ENCODE measurements at places on chromosomes 4 and X. TPM values are rescaled to one million over a fixed set of nuclear protein-coding genes. Genes with fewer than 3 reads are reported as not detected.

GRCh38 chrX:109481986-109482385, at the start of gene GUCY2F:
Gene GUCY2F, minus strand, starts transcription at chrX:109482086. Its CDS starts 6,150 bp downstream, at chrX:109475936.
- H3K4me1 ChIP-seq, result no peaks in the 10 kb centered on the region
- H3K27me3 ChIP-seq, result no peaks in the 10 kb centered on the region
- H3K36me3 ChIP-seq, result no peaks in the 10 kb centered on the region

Gene NPY5R
- not detected for total RNA-seq

Gene SYTL4
- 0.20 TPM for total RNA-seq

DNA sequence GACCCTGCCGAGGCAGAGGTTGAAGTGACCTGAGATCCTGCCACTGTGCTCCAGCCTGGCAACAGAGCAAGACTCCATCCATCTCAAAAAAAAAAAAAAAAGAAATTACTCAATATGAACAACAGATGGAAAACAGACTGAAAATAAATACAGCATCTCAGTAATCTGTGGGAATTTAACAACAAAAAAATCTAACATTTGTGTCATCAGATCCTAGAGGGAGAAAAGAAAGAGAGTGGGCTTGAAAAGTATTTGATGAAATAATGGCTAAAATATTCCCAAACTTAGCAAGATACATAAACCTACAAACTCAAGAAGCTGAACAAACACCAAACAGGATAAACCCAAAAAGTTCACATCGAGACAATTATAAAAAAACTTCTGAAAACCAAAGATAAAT, 84.7 kb downstream of the CENPC start:
- peaks cover 2% of the 10 kb centered on the region for H3K4me1 ChIP-seq
- H3K27me3 ChIP-seq, result no peaks in the 10 kb centered on the region
- peak overlapping the region; percentile 11 for H3K27ac ChIP-seq
- no peak for DNase-seq

Gene LANCL3
- 0.45 TPM for total RNA-seq

Gene ARHGAP36
- total RNA-seq, result not detected

Gene ZAR1
- not detected for total RNA-seq

DNA sequence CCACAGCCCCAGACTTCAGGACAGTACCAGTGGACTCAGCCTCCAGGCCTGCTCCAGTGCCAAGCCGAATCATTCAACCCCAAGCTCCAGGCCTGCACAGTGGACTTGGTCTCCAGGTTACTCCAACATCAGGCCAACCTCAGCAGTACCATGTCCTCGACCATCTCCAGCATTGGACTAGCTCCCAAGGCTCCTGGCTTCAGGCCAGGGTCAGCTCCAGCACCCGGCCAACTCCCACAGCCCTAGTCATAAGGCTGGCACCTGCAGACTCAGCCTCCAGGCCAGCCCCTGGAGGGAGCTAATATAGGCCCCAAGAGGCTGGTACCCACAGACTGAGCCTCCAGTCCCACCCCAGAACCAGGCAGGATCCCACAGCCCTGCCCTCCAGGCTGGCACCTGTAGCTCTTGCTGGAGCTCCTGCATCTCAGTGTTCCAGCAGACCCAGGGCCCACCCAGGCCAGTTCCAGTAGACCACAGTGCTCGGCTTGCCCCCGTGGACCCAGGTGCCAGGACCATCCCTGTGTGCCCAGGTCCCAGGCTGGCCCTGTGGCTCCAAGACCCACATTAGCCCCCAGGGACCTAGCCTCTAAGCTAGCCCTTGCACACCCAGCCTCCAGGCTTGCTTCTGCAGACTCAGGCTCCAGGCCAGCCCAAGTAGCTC, 25.6 kb downstream of the ZMAT1 start:
- no peaks in the 10 kb centered on the region for H3K27me3 ChIP-seq
- no peak overlapping the region for H3K27ac ChIP-seq
- H3K36me3 ChIP-seq, result peaks cover 2% of the 10 kb centered on the region
- no peaks in the 10 kb centered on the region for H3K4me1 ChIP-seq
- H3K4me3 ChIP-seq, result no peak overlapping the region
- DNase-seq, result no peak

Gene F8A2
- not detected for total RNA-seq

- peaks cover 8% of the 10 kb centered on the region for H3K4me1 ChIP-seq
- no peak overlapping the region for H3K27ac ChIP-seq
- peaks cover 3% of the 10 kb centered on the region for H3K36me3 ChIP-seq
- H3K27me3 ChIP-seq, result no peaks in the 10 kb centered on the region
- no peak for DNase-seq
- no peak overlapping the region for H3K4me3 ChIP-seq
Observed at GRCh38 chr4:17647927-17648326, 33.5 kb downstream of the MED28 start.

DNA sequence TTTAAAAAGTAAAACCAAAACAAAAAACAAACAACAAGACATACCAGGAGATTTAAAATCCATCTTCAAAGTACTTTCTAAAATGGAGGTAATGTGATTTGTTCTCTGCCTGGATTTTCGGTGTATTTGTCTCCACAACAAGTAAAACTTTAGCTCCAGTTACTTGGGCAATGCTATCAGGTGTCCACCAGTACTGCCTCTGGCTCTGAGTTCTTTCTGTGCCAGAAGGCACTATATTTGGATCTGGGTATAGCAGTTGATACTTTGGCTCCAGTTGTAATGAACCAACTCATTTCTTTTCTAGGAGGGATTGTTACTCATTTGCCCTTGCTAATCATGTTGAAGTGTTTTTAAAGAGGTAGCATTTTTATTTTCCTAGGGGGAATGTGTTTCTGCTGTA, 9.5 kb upstream of the PDLIM5 start:
- no peak overlapping the region for H3K27ac ChIP-seq
- H3K27me3 ChIP-seq, result peaks cover 14% of the 10 kb centered on the region
- H3K4me1 ChIP-seq, result peaks cover 3% of the 10 kb centered on the region
- H3K36me3 ChIP-seq, result peaks cover 2% of the 10 kb centered on the region
- no peak overlapping the region for H3K4me3 ChIP-seq

- no peak overlapping the region for H3K27ac ChIP-seq
- H3K27me3 ChIP-seq, result no peaks in the 10 kb centered on the region
- no peak overlapping the region for H3K4me3 ChIP-seq
- H3K4me1 ChIP-seq, result no peaks in the 10 kb centered on the region
- DNase-seq, result no peak
Observed at GRCh38 chrX:85109235-85109634, 105.6 kb downstream of the APOOL start.

DNA sequence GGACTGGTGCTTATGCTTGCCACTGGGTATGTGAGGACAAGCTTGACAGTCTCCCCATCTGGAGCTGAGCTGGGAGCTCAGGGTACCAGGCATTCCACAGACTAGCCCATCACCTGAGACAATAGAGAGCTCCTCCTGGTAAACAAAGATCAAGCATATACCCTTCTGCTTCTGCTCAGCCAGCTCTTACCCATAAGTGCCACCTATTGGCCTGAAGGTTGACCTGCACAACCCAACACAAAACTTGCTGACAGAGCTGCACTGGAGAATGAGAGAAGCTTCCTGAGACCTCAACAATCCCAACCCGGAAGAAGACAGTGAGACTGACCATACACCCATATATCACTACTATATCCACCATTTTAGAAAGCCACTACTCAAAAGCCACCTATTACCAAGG, 1049.2 kb upstream of the INTU start:
- no peaks in the 10 kb centered on the region for H3K27me3 ChIP-seq
- H3K4me3 ChIP-seq, result no peak overlapping the region
- no peaks in the 10 kb centered on the region for H3K36me3 ChIP-seq
- H3K27ac ChIP-seq, result no peak overlapping the region

Gene TDO2
- total RNA-seq, result not detected

Gene CDS1
- 0.76 TPM for total RNA-seq

- peaks cover 92% of the 10 kb centered on the region for H3K27me3 ChIP-seq
- no peak overlapping the region for H3K4me3 ChIP-seq
- H3K4me1 ChIP-seq, result peaks cover 7% of the 10 kb centered on the region
- no peak for DNase-seq
- H3K36me3 ChIP-seq, result peaks cover 4% of the 10 kb centered on the region
Observed at GRCh38 chr4:13536607-13537006, 7.7 kb downstream of the NKX3-2 start.

DNA sequence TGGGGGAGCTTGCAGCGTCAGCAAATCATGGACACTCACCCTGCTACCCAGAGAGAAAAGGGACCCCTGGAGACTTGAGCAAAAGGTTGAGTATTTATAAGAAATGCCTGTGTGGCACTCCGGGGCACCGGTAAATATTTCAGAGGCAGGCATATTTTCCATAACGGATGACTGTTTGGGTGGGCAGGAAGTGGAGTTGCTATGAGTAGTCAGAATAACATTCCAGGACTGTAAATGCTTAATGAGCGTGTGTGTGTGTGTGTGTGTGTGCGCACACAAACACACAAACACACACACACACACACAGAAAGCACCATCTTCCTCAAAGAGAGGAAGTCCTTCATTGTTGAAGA, 74.6 kb downstream of the MXRA5 start:
- peaks cover 3% of the 10 kb centered on the region for H3K36me3 ChIP-seq
- H3K4me3 ChIP-seq, result no peak overlapping the region
- no peaks in the 10 kb centered on the region for H3K4me1 ChIP-seq
- DNase-seq, result no peak
- no peak overlapping the region for H3K27ac ChIP-seq
- no peaks in the 10 kb centered on the region for H3K27me3 ChIP-seq

GRCh38 chr4:112418092-112418491, 97.9 kb downstream of the NEUROG2 start:
- no peak overlapping the region for H3K4me3 ChIP-seq
- H3K27ac ChIP-seq, result no peak overlapping the region
- H3K4me1 ChIP-seq, result no peaks in the 10 kb centered on the region
- no peak for DNase-seq
- peaks cover 8% of the 10 kb centered on the region for H3K36me3 ChIP-seq

- no peaks in the 10 kb centered on the region for H3K4me1 ChIP-seq
- no peak for DNase-seq
- no peak overlapping the region for H3K27ac ChIP-seq
- no peaks in the 10 kb centered on the region for H3K36me3 ChIP-seq
- H3K4me3 ChIP-seq, result no peak overlapping the region
Observed at GRCh38 chr4:16457944-16458343, 231.7 kb upstream of the TAPT1 start.

Gene SSX4B
- not detected for total RNA-seq

- H3K27me3 ChIP-seq, result no peaks in the 10 kb centered on the region
- no peak overlapping the region for H3K27ac ChIP-seq
- no peak overlapping the region for H3K4me3 ChIP-seq
- no peaks in the 10 kb centered on the region for H3K4me1 ChIP-seq
Observed at GRCh38 chr4:186765673-186766546, 42.3 kb upstream of the FAT1 start.

- no peak overlapping the region for H3K4me3 ChIP-seq
- no peak for DNase-seq
- no peaks in the 10 kb centered on the region for H3K4me1 ChIP-seq
- H3K36me3 ChIP-seq, result no peaks in the 10 kb centered on the region
- H3K27me3 ChIP-seq, result no peaks in the 10 kb centered on the region
- no peak overlapping the region for H3K27ac ChIP-seq
Observed at GRCh38 chr4:23902222-23902804, 12.5 kb upstream of the PPARGC1A start.

DNA sequence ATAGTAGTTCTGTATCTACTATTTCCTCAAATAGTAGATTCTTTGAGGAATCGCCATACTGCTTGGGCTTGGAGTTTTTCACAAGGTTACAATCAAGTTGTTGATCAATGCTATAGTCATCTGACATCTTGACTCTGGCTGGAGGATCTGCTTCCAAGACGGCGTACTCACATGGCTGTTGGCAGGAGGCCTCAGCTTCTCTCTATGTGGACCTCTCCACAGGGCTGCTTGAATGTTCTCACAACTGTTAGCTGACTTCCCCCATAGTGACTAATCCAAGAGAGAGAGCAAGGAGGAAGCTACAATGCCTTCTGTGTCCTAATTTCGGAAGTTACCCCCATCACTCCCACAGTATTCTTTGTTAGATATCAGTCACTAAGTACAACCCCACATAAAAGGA, 10.3 kb downstream of the EGFL6 start:
- no peaks in the 10 kb centered on the region for H3K36me3 ChIP-seq
- no peak overlapping the region for H3K4me3 ChIP-seq
- H3K27me3 ChIP-seq, result no peaks in the 10 kb centered on the region
- DNase-seq, result no peak
- no peak overlapping the region for H3K27ac ChIP-seq

DNA sequence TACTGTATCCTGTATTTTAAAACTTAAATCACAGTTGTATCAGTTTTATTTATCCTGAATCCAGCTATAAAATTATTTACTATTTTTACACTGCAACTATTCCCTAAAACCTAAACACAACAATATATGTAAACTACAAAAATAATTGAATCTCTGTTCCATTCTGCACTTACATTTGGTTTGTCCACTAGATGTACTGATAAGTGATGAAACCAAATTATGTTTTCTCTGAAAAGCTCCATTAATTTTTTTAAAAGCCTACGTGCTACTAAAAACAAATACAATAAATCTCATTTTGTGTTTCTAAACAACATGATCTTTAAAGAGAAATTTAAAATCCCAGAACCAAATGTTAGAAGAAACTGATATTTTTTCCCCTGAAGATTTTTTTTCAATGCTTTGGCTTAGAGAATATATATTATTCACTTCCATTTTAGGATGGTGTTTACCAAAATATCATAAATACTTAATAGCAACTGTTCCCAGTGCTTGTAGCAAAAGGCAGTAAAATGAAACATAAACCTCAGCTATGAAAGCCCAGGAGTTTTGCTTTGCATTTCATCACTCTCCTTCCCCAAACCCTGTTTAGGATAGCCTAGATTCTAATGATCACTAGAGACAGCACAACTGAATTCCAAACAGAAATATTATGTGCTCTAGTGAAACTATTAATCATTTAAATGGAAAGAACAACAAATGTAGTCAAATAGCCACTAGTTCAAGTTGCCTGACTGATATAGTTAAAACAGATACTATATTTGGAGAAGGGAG, 19.7 kb downstream of the ANTXR2 start:
- no peak overlapping the region for H3K4me3 ChIP-seq
- H3K4me1 ChIP-seq, result peaks cover 18% of the 10 kb centered on the region
- H3K27me3 ChIP-seq, result no peaks in the 10 kb centered on the region
- peaks cover 12% of the 10 kb centered on the region for H3K36me3 ChIP-seq
- no peak for DNase-seq

GRCh38 chrX:39211501-39211900, 410.2 kb downstream of the MID1IP1 start:
- H3K36me3 ChIP-seq, result peaks cover 2% of the 10 kb centered on the region
- H3K4me3 ChIP-seq, result no peak overlapping the region
- H3K27me3 ChIP-seq, result no peaks in the 10 kb centered on the region
- H3K27ac ChIP-seq, result no peak overlapping the region
- DNase-seq, result no peak

Gene TLL1
- total RNA-seq, result not detected

GRCh38 chr4:169634975-169635374, 14.6 kb downstream of the CLCN3 start:
- H3K27me3 ChIP-seq, result no peaks in the 10 kb centered on the region
- peaks cover 7% of the 10 kb centered on the region for H3K36me3 ChIP-seq
- peak overlapping the region; percentile 19 for H3K27ac ChIP-seq
- H3K4me3 ChIP-seq, result no peak overlapping the region
- peaks cover 21% of the 10 kb centered on the region for H3K4me1 ChIP-seq

Gene KLKB1
- total RNA-seq, result 0.52 TPM

Gene TSPAN7
- 0.18 TPM for total RNA-seq

DNA sequence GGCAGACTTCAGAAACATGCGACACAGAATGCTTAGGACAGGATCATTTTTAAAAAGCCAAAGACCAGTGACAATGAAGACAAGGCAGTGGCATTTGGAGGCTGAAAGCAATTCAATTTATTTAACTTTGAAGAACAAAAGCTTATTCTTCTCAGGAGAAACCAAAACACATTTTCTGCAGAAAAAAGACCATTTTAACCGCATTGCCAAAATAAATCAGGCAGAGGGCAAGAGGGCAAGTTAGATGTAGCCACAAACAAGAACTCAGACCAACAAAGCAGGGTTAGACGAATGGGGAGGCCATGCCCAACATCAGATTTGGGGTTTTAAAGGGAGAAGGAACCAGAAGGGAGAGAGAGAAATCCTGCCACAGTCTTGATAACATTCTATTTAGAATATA, 58.9 kb downstream of the RELL1 start:
- H3K27ac ChIP-seq, result no peak overlapping the region
- H3K27me3 ChIP-seq, result no peaks in the 10 kb centered on the region
- no peak for DNase-seq
- H3K4me3 ChIP-seq, result no peak overlapping the region
- H3K4me1 ChIP-seq, result peaks cover 12% of the 10 kb centered on the region
- peaks cover 6% of the 10 kb centered on the region for H3K36me3 ChIP-seq
